Non-pigmented ciliary epithelial cell (primary cell): ENCODE measurements at places on chromosomes 7 and 10.

DNA sequence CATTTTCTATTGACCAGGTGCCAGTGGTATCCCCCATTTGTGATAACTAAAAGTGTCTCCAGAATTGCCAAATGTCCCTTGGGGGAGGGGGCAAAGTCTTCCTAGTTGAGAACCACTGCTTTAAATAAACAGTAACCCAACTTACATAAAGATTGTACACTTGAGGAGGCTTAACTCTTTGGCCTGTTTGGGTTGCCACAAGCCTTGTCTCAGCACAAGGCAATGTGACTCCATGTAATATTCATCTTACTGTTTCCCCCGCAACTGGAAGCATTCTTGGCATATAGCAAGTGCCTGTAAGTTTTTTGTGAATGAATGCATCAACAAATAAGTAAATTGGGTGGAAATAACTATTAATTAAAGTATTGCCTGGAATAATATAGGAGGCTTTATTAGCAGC lies 108.3 kb downstream of the ANK3 start:
- DNase-seq, result no peak

DNA sequence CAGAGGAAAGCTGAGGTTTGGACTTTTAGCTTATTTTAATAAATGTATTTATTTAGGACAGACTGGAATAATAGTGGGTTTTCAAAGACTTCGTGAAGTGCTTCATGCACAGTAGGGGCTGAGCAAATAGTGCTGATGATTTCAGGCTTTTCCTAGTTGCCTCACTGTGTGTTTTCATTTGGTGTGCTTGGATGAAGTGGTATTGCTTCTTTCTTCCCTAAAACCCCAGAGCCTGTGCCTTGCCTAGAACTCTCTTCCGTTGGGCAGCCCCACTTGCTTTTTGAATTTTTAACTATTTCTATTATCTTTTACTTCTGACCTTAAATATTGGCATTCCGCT lies 49.6 kb downstream of the ARID5B start:
- no peak for DNase-seq

GRCh38 chr7:139427029-139427420 lies 56.4 kb downstream of the KLRG2 start:
- DNase-seq, result no peak

GRCh38 chr10:3363311-3364045 lies 190.9 kb upstream of the PITRM1 start:
- no peak for DNase-seq

- DNase-seq, result no peak
These were observed 403.1 kb downstream of the SFMBT2 start for GRCh38 chr10:7007600-7008190.
